NCI-H460 (cell line): ENCODE measurements at places on chromosomes 11 and 22. TPM values are rescaled to one million over a fixed set of nuclear protein-coding genes. Genes with fewer than 3 reads are reported as not detected.

- no peak for DNase-seq
Measured at GRCh38 chr11:69475141-69475865, 6.2 kb upstream of the LINC01488 start.

- no peak for DNase-seq
Measured at GRCh38 chr11:66363187-66363601, 8.4 kb downstream of the SLC29A2 start.

DNA sequence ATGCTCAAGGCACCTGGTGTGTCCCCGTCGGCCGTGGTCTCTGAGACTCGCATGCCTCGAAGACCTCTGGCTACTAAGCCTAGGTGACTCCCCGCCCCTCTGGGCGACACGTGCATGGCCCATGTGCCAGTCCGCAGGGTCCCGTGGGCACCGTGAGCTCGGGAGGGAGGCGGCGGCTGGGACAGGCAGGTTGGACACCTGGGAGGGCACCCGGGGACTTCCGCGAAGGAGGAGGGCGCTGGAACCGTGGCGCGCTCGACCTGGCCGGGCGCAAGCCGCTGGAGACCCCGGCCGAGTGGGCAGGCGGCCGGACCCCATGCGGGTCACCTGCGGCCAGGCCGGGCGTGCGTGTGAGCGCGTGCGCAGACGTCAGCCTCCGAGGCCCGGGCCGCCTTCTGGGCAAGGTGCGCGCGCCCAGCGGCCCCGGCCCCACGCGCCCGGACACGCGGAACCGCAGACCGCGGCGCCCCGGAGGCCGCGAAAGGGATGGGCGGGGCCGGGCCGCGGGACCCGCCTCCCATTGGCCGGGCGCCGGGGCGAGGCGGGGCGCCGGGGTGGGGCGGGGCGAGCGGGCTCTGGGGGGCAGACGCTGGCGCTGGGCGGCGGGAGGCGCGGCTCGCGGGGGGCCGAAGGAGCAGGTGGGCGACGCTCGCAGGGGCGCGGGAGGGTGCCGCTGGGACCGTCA, 579 bp upstream of the RASD2 start:
- peak; percentile 26 for DNase-seq

SERHL2 gene
- 1.4 and 2.1 TPM in 2 replicates for total RNA-seq

- DNase-seq = no peak
Measured at GRCh38 chr11:15266999-15267398, 152.3 kb downstream of the INSC start.

GRCh38 chr22:24928322-24928721, 18.2 kb downstream of the LHFPL7 start:
- DNase-seq = no peak

DNA sequence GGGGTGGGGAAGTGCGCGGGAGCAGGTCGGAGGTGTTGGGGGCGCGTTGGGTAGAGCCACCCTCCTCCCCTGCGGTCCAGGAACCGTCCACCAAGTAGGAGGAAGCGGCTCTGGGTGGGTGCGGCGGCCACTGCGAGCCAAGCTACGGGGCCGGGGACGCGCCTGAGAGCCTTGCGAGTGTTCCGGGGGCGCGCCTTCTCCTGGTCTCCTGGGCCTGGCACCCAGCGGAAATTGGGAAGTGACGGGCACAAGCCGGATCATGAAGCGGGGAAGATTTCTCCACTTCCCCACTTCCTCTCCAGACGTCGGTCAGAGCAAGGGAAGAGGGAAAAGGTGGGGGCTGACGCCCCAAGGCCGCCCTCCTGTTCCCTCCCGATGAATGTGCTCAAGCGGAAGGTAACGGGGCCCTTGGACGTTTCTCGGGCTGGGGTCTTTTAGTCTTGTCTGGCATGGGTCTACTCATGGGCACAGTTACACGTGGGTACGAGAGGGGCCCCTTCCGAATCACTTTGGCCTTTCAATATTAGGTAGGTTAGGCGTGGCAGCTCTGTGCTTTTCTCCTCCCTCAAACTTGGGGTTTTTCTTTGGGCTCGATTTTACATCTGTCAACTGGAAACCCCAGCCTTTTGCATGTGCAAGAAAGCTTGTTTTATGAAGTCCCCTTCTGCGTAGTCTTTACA, 865 bp downstream of the RBM14 start:
- DNase-seq = no peak

DNA sequence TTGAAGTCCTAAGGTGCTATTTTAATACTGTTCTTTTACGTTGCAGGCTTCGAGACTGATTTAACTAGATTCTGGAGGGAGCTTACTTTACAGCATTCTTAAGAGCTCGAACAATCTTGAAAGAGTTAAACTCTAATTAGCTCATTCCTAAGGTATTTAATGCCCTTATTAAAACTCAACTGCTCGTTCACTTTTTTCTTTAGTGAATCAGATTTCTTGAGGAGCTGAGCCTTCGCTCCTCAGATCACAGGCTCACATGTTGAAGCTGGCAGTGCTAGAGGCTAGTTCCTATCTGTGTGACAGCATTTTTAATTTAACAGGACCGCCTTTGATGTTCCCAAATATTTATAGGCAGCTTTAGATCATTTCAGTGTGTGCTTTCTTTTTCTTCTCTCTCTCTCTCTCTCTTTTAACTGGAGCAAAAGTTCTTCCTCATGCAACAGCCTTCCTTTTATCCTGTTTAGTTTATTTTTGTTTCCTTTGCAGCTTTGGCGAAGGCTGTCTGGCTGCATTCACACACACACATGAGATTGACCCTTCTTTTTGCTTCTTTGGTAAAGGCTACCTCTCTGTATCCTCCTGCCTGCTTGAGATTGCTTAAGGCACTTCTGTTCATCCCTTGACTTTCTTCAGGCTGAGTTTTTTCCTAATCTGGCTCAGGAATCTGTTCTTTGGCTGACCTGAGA, 21.0 kb downstream of the ZNRF3 start:
- no peak for DNase-seq

C11orf87 gene
- total RNA-seq = not detected in 2 replicates

- DNase-seq = no peak
Measured at GRCh38 chr11:104799251-104799650, 99.0 kb downstream of the CASP12 start.

- no peak for DNase-seq
Measured at GRCh38 chr11:78961937-78962701, 387.5 kb upstream of the NARS2 start.

- DNase-seq = no peak
Measured at GRCh38 chr22:48706934-48707762, 1120.5 kb downstream of the BRD1 start.

DNA sequence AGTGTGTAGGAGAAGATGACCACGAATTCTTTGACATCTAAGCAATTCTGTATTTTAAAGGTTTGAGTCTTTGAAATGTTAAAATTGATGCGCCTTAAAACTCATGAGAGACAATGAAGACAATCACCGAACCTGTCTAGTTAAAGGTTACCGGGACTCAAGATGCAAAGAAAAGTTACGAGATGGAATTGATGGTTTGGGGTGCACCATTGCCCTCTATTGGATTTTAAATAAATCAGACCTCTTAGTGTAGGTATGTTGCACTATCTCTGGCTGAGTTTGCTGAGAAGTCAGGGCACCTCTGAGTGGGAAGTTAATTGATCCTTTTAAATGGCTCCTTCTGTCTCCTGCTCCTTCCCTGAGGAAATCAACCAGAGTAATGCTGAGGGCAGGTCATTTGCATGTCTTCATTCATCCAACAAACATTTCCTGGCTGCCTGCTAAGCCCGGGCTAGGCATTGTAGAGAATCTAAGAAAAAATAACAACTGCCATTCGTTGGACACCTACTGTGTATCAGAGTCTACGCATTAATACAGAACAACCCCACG, 19.4 kb upstream of the TMA7B start:
- no peak for DNase-seq

TPH1 gene
- 0.02 and 0.03 TPM in 2 replicates for total RNA-seq

LYVE1 gene
- not detected in 2 replicates for total RNA-seq

DNA sequence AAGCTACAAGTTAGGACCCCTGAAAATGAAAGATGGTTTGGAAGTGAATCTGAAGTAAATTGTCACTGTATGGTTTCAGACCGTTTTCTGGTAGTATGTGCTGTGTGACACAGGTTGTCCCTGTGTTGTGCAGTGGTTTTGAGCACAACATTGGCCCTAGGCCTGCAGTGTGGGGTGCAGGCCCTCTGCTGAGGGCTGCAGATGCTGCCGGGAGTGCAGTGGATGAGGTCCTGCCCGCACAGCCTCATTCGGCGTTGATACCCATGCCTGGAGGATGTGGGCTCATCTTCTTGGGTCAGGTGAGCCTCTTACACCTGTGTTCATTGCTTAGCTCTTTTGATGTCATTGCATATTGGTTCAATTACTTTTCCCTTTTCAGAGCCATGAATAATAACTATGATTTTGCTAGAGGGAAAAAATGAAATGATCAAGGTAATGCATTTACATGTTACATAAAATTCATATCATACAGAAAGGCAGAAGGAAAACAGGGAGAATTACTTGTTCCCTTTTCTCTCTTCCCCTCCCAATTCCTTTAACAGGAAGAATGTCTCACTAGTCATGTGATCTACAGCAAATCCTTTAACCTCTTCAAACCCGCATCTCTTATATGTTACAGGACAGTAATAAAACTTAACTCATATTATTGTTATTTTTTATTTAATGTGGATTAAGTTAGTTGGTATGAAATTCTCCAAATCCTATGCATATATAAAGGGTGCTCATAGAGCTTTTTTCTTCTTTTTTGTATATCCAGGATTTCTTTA, 48.7 kb downstream of the PTPRJ start:
- no peak for DNase-seq

GRCh38 chr22:31083923-31084810, 3.0 kb downstream of the SMTN start:
- no peak for DNase-seq

DNA sequence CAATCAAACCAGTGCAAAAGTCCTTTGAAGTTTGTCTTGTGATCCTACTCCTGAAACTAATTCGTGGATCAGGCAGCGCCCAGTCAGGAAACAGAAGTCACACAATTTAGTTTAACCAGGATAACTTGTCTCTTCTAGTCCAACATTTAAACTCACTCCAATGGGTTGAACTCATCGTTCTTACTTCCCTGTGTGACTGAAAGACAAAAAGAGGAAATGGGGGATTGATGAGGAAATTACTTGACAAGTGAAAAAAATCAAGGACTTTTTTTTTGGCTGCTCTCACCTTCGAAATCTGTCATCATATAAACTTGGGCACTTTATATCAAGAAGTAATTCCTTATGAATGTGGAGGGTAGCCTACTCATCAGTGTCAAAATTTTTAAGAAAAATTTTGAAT, 78.4 kb downstream of the HSD17B12 start:
- no peak for DNase-seq

DNA sequence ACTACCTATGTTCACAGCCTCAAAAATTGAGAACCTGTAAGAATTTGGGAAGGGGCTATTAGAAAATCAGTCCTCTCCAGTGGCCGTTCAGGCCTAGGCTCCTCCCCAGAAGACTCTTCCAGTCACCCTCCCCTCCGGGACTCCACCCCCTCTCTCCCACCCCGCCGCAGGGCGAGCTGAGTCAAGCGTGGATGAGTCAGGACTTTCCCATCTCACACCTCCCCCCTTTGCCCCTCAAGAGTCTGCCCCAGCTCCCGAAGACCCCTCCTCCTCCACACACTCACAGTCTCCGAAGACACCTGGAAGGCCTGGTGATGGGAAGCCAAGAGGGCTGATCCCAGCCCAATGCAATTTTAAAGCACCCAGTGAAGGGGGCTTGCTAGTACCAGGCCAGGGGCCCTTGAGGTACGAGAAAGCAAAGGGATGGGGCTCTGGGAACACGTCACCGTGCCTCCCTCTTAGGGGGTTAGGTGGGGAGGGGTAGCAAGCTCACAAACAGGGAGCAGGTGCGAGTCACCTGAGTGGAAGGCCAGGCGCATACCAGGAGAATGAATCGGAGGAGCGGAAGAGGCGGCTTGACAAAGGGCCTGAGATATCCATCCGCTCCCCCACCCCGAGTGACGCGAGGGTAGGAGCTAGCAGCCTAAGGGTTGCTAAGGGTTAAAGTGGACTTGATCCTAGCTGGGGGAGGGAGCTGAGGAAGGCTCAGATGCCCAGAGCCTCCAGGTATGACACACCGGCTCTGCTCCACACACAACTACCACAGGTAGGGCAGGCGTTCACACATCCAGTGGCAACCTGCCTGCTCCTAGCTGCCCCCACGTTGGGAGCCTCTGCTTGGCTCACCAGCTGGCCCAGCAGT, 13.6 kb downstream of the BCL9L start:
- peak; percentile 81 for DNase-seq

JAML gene
- total RNA-seq = not detected in 2 replicates

WNT7B gene
- not detected in 2 replicates for total RNA-seq

DNA sequence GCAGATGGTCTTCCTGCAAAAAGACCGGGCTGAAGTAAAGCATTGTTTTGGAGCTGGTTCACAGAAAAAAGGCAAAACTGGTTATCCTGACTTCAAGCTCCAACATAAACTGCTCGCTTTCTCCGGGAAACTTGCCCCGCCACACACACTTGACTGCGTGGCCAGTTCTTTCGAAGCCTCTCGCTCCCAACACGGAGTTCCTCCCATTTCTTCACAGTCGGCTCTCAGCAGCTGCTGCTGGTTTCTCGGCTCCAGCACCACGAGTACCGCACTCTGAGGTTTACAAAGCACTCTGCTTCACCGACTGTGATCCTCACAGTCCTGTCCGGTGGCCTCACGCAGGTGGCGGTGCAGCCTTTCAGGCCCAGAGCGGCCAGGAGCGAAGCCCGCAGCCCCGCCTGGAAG, 264 bp downstream of the CHEK1 start:
- no peak for DNase-seq

PHOX2A gene
- total RNA-seq = not detected in 2 replicates

DNA sequence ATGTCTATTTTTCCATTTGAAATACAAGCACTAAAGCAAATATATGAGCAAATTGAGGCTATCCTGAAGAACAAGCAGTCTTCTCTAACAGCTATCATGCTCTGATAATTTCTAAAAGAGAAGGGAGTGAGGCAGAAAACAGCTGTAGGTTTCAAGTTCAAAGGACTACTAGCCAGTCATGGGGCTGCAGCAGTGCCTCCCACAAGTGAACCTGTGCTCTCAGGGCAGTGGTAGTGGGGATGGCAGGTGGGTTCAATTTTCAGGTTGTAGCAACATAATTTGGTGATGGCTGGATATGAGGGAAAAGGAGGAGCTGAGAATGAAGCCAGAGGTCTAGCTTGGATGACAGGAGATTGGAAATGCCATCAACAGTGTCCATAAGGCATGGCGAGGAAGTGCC, 93.5 kb upstream of the ARHGAP20 start:
- no peak for DNase-seq

DNA sequence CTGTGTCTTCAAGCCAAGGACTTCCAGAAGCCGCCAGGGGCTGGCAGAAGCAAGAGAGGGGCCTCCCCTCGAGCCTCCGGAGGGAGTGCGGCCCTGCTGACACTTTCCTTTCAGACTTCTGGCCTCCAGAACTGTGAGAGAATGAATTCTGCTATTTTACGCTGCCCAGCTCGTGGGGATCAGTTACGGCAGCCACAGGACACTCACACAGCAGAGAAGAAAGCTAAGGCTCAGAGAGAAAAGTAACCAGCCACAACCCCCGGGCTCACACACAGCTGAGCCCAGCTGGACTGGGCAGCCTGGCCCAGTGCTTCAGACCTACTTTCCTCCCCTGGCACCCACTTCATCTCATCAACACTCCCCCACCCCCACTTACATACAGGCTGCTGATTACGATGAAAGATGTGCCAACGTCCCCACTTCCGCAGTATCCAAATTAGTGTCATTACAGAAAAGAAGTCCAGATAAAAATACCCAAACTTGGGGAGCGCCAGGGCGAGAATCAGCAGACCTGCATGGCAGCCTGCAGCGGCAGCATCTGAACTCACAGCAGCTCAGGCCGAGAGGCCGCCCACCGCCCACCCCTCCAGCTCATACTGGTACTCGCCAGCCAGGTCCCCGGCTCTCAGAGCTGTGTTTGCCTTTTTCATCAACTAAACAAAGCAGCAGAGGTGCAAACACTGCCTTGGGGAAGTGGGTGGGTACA, 15.3 kb downstream of the PHF21B start:
- no peak for DNase-seq

LDHAL6A gene
- total RNA-seq = not detected in 2 replicates

GRCh38 chr11:75004215-75004614, 15.5 kb downstream of the NEU3 start:
- DNase-seq = no peak
